Stimulated activated CD8-positive, alpha-beta memory T cell treated with anti-CD3 and anti-CD28 coated beads, Interleukin-15, amount 100 ng/mL, for 4 hours (primary cell): ENCODE measurements at places on chromosomes 2 and 18.

- no peak for DNase-seq
Observed at GRCh38 chr18:23927821-23928746, 86.5 kb upstream of the TTC39C start.

DNA sequence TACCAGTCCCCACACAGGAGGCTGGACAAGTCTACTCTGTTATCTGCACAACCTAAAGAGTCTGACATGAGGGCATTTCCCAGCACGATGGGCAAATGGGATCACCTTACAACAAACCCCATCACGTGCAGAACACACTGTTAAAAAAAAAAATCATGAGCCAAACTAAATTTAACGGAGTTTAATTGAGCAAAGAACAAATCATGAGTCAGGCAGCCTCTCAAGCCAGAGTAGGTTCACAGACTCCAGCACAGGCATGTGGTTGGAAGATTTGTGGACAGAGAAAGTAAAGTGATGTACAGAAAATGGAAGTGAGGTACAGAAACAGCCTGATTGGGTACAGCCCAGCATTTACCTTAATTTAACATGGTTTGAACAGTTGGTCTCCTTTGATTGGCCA is 59.9 kb downstream of the KYNU start:
- DNase-seq, result no peak

GRCh38 chr2:86815611-86816010 is 24.9 kb upstream of the CD8A start:
- no peak for DNase-seq

GRCh38 chr2:40219141-40219540 is 232.7 kb downstream of the SLC8A1 start:
- DNase-seq, result no peak

DNA sequence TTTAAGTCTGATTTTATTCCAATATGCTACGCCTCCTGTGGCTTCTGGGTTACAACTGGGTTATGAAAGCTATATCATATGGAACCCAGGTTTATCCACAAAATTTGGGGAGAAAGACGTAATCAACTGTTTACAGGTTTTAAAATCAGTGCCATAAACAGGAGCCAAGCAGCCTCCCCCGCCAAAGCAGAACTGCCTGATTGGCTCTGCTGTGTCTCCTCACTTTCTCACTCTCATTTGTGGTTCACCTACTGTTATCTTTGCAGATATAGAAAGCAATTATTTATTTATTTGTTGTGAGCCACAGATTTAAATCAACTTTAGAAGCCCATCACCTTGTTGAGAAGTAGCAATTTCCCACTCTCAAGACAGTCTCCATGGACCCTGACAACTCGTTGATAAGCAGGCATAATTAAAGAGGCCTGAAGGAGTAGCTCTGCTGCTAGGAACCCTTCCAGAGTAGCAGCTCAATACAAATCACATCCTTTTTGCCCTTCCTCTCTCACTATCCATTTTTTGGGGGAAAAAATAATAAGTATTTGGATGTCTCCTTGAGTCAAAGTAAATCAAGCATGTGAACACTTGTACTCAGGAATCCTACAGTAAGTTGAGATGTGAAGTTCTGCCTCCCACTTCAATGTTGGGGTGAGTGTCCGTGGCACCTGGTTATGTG is 191.0 kb upstream of the CCDC150 start:
- DNase-seq, result no peak

DNA sequence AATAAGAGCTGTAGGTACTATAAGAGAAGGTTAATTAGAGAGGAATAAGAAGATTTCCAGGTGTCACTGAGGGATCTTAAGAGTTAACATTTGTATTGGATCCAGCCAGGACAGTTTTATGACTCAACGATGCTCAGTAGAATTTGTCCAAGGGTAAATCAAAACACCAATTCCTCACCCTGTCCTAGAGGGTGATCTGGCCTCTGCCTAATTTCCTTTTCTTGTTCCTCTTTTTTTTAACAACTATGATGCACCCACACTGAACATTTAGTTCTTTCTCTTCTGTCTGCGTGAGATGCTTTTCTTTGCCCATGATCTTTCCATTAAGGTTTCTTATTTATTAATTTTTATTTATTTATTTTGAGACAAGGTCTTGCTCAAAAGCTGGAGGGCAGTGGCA is 92.0 kb downstream of the PMS1 start:
- DNase-seq, result no peak

DNA sequence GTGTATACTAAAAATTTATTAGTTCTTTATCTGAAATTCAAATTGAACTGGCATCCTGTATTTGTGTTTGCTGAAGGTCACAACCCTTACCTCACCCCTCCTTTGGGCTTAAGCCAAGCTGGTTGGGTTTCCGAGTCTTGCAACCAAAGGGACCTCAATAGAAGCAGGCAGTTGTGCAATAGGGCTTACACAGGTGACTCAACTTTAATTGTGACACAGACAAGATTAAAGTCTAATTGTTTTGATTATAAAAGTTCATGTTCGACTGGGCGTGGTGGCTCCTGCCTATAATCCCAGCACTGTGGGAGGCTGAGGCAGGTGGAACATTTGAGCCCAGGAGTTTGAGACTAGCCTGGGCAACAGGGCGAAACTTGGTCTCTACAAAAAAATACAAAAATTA is 71.5 kb downstream of the RAB31 start:
- no peak for DNase-seq

DNA sequence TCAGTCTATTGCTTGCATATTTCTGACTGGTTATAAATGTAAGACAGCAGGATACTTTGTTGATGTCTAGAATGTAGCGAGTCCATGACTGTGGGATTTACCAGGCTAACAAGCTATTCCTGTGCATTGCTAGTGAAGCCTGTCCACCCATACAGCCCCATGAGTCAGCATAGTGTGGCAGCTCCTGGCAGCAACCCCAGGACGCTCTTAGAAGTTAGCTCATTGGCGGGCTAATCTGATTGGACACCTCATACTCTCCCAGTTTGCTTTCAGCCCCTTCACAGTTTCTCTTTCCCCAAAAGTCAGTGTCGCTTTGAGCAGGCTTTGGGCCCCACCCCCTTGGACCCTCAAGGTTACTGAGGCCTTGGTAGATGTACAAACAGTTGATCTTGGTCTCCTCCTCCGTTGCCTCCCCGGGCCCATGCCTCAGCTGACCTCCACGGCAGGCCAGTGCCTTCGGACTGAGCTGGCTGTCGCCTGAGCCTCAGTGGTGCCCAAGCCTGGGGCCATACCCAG is 48.0 kb downstream of the COA5 start:
- no peak for DNase-seq

- no peak for DNase-seq
Observed at GRCh38 chr18:23053776-23054457, 81.4 kb upstream of the CABLES1 start.

GRCh38 chr2:194735837-194736542 is 921.0 kb upstream of the SLC39A10 start:
- DNase-seq, result no peak

DNA sequence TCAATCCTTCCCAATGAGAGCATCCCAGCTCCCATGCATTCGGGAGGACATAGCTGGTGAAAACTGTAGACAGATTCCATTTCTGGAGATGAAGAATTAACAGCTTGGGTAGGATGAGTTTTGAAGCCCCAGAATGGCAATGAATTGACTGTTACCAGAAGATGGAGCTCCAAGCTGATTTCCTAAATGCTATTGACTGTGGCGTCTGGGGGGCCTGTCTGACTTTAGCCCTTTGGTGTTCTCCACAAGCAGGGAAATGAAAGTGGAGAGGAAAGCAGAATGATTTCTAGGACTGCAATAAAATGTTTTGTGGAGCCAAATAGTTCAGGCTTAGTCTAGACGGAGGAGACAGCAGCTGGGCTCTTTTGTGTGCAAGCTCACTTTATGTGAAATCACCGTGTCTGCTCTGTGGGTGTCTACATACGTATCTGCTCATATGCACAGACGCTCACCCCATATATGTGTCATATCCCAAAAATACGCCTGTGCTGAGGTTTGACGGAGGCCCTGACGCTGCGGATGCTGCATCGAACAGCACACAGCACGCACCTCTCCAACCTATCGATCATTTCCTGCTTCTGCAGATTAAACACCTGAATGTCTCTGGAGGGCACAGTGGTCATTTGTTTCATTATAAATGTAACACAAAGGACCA is 166.4 kb upstream of the PXDN start:
- DNase-seq, result no peak

DNA sequence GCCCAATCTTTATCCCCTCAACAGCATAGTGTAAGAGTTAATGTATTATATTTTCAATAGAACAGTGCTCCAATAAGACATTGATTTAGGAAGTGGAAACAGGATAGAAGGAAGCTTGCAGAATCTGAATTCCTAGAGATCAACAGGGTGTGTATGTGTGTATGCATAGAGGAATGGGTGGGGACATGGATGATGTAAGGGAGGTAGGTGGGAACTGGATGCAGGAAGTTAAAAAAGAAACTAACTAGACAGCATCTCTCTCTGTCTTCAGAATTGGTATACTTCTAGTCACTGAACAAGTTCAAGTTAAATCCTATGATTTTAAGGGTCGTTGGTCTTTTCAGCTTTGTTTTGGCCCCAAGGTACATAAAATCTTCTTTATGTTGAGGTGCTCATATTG is 196.6 kb downstream of the PMAIP1 start:
- DNase-seq, result no peak

DNA sequence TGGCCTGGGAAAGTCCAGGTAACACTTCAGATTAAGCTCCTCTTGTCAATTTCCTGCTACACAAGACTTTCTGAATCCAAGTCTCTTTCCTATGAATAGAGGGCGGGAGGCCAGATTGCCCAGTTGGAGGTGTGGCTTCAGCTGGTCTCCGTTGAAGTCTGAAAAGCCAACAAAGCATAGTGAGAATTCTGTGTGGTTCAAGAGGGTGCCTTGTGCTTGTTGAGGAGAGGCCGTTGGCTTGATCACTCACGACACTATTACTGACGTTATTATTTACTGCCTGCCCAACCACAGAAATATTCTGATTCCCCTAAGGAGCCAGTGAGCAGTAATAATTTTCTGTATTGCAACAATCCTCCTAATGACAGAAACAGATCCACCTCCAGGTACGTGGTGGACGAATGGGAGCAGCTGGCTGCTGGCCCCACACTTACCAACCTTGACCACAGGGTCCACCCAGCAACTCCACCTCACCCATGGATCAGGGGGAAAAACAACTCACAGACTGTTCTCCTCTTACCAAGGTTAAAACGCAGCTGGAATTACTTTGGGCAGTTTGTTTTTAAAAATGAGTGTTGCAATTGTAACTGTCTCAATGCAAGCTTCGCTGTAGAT is 21.9 kb downstream of the NRP2 start:
- DNase-seq, result no peak

- no peak for DNase-seq
Observed at GRCh38 chr2:20669562-20670314, 2.8 kb downstream of the GDF7 start.

DNA sequence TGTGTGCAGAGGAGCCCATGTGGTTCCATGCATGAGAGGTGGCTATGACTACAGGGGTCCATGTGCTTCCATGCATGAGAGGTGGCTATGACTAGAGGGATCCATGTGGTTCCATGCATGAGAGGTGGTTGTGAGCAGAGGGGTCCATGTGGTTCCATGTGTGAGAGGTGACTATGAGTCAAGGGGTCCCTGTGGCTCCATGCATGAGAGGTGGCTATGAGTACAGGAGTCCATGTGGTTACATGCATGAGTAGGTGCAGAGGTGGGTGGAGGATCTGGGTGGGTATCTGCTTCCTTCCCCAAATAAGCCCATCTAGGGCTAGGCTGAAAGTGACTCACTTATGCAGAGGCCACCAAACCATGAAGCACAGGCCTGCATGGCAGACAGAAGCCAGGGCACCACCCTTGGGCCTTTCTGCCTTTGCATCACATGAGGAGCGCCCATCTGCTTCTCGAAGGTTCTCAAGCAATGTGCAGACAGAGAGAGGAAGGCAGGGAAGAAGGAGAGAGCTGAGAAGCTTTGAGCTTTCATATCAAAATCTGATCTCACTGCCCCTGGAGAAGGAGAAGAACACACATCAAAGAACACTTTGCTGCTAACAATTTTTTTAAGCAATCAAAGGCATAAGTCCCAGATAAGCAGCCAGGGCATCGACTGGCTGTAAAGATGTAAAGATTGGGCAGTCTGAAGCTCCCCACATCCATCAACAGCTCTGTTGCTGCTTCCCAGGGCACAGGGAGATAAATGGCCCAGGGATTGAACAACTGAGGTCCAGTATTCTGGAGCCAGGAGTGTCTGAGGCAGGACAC is 137.6 kb downstream of the TNS1 start:
- no peak for DNase-seq

- no peak for DNase-seq
Observed at GRCh38 chr18:73679941-73680712, 467.5 kb downstream of the FBXO15 start.

- DNase-seq, result no peak
Observed at GRCh38 chr2:65602603-65603235, 170.3 kb upstream of the SPRED2 start.

DNA sequence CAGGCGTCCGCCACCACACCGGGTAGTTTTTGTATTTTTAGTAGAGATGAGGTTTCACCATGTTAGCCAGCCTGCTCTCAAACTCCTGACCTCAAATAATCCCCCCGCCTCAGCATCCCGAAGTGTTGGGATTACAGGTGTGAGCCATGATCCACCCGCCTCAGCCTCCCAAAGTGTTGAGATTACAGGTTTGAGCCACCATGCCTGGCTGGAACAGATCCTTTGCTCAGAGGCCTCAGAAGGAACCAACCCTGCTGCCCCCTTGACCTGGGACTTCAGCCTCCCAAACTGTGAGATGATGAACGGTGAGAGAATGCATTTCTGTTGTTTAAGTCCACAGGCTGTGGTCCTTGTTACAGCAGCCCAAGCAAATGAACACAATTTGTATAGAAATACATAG is 67.0 kb downstream of the NCAPH start:
- no peak for DNase-seq

DNA sequence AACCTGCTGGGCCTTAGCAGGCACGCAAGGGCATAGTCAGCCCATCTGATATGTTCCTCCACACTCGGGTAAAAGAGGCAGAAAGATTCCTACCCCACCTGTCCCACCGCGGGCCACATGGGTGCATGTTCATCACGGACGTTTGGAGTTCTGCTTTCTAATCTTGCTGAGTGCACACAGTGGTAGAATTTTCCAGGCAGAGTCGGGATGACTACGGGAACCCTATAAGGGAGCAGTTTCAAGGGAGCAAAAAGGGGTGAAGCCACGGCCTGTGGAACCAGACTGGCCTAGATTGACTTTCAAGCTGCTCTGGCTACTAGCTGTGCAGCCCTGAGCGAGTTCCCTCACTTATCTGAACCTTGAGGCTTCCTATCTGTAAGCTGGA is 36.8 kb downstream of the POU3F3 start:
- no peak for DNase-seq

DNA sequence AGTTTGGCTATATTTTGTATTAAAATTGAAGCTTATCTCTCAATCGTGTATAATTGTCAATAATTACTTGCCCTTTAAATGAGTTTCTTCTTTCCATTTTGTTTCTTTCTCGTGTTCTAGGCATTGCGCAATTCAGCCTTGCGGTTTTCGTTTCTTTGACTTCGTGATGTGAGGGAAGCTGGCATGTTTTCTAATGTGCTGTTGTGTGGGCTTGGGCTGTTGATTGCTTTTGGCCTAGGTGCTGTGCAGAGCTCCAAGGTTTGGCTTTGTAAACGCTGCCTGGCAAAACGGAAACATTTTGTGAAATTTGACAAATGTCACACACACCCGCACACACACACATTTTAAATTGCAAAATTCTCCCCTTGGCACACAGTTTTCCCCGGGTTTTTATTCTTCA is 242.6 kb upstream of the TCF4 start:
- DNase-seq, result no peak

GRCh38 chr2:84908948-84909713 is 3.7 kb downstream of the TMSB10 start:
- DNase-seq, result no peak
